ENCODE measurements at places on chromosomes 7 and 10. TPM values are rescaled to one million over a fixed set of nuclear protein-coding genes. Genes with fewer than 3 reads are reported as not detected.

OR9A2 gene
- not detected for total RNA-seq

MCU gene
- 23.7 TPM for total RNA-seq

TAS2R41 gene
- total RNA-seq = 0.46 TPM

DNA sequence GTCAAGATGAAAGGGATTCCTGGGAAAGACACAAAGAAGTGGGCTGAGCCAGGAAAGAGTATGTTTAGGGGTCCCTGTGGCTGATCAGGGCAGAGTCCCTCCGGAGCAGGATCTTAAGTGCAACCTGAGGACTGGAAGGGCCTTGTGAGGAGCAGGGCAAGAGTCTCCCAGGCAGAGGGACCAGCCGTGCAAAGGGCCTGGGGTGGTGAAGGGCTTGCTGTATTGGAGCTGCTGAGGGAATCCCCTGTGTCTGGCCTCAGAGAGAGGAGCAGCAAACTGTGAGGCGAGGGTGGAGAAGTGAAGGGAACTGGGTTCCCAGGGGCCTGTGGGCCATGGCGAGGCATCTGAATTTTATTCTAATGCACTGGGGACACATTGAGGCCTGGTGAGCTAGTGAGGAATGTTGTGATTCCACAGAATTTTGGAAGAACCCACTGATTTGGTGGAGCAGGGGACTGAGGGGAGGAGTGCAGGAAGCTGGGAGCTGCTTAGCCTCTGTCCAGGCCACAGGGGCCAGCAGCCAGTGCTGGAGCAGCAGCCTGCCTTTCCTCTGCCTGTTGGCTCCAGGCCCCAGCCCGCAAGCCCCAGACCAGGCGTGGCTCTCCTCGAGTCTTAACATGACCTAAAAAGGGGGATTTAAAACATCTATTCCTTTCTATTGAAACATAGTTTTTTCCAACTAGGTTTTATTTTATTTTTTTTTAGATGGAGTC, 138.4 kb upstream of the IGFBP3 start:
- DNase-seq = peak; percentile 93

- no peak for DNase-seq
Measured at GRCh38 chr7:90178166-90178565, 23.9 kb downstream of the STEAP1 start.

- no peak for DNase-seq
Measured at GRCh38 chr7:78115876-78116275, 317.3 kb downstream of the PHTF2 start.

DNA sequence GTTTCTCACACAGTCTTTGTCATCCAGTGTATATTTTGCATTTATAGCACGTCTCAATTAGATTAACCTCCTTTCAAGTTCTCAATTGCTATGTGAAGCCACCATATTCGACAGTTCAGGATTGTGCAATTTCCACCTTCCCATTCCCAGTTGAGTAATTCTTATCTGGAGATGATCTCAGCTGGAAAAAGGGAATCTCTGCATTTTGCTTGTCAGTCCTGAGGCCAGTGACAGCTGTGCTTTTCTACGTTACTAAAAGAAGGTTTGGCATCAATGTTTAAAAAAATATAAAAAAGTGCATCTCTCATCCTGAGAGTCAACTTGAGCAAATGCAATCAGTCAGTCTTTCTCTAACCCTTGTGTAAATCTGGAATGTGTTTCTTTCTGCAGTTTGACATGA, 247.7 kb downstream of the PRKG1 start:
- DNase-seq = no peak

- DNase-seq = no peak
Measured at GRCh38 chr7:70317356-70317755, 719.1 kb downstream of the AUTS2 start.

- DNase-seq = no peak
Measured at GRCh38 chr10:45154502-45154901, 153.8 kb downstream of the ZNF22 start.

- DNase-seq = no peak
Measured at GRCh38 chr10:100359030-100359432, 12.0 kb downstream of the SCD start.

DNA sequence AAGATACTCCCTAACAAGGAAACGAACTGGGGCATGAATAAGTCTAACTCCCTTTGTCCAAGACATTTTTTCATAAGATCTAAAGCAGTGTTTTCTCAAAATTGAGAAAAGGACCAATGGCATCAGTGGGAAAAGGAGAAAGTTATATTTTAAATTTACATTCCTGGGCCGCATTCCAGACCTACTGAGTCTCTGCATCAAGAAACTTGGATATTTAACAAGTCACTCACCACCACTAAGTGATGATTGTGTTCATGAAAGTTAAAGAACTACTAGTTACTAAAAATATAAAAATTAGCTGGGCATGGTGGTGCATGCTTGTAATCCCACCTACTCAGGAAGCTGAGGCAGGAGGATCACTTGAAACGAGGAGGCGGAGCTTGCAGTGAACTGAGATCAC, 149.6 kb upstream of the MEOX2 start:
- DNase-seq = no peak

DNA sequence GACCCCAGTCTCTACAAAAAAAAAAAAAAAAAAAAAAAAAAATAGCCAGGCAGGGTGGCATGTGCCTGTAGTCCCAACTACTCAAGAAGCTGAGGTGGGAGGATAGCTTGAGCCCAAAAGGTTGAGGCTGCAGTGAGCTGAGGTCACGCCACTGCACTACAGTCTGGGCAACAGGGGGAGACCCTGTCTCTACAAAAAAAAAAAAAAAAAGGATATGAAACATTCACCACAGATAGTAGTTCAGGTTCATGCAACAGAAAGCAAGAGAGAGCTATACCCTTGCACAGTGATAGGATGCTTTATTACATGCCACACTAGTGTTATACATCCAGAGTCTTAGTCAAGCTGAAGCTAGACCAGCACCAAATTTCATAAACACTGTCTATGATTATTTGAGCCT, 148.4 kb upstream of the KAT6B start:
- no peak for DNase-seq

GRCh38 chr7:48052748-48053147, 17.4 kb downstream of the C7orf57 start:
- DNase-seq = no peak

DNA sequence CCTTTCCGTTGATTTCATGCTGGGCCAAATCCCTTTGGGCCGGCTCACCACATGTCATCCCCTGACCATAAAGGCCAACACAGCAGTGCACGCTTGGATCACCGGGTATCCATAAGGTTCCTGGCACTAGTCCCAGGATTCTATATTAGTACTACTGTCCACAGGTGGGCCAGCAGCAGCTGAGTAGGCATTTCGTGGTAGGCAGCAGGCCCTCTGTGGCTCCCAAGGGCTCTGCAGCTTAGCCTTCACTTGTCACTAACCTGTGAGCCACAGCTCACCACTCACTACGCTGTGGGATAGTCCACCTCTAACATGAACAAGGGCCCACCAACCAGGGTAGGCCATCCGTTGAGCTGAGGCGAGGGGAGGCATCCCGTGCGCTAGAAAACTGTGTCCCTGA, 89.2 kb upstream of the MALRD1 start:
- no peak for DNase-seq

GRCh38 chr7:53350241-53350640, 314.8 kb downstream of the POM121L12 start:
- peak; percentile 62 for DNase-seq

DNA sequence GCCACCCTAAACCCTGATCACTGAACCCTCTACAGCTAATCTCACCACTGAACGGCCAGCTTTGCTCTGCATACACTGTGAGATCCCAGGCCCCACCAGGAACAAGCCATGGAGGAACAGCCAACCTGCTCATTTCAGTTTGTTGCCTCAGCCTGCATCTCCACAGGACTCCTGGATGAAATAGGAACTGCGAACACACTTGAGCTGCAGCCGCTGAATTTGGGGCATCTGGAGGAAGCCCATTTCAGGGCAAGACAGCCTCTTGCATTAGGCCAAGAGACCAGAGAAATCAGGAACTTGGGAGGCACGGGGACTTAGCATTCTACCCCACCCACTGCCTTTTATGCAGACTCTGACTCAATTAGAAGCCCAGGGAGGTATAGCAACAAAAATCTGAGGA, 14.5 kb upstream of the EGR2 start:
- no peak for DNase-seq
